ENCODE measurements at places on chromosomes 12 and 14.

GRCh38 chr12:73452672-73453469 is 1084.8 kb upstream of the ATXN7L3B start:
- DNase-seq = no peak

- DNase-seq = no peak
These were observed 393.5 kb downstream of the PCNX1 start for GRCh38 chr14:71300566-71301330.

GRCh38 chr14:39957987-39958386 is 525.8 kb upstream of the FBXO33 start:
- no peak for DNase-seq

- no peak for DNase-seq
These were observed 67.3 kb upstream of the EGLN3 start for GRCh38 chr14:34018125-34018524.

DNA sequence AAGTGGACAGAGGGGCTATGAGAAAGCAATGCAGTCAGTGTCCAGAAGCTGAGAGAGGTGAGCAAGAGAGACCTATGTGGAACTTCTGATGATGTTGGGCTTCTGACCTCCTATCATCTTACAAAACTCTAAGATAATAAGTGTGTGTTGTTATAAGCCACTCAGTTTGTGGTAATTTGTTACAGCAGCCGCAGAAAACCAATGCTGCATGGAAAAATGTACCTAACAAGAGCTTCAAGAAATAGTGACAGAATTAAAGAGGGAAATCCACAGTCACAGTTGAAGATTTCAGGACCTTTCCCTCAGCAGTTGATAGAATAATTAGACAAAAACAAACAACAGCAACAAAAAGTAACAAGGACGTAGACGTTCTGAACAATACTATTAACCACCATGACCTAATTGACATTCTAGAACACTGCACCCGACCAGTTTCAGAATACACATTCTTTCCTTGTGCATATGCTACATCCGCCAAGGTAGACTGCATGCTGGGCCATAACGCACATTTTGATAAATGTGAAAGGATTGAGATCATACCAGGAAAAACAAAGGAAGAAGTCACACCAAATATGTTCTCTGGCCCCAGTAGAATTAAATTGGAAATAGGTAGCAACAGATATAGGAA is 1.8 kb upstream of the EVL start:
- no peak for DNase-seq

GRCh38 chr14:65805113-65805473 is 392.6 kb downstream of the FUT8 start:
- no peak for DNase-seq

DNA sequence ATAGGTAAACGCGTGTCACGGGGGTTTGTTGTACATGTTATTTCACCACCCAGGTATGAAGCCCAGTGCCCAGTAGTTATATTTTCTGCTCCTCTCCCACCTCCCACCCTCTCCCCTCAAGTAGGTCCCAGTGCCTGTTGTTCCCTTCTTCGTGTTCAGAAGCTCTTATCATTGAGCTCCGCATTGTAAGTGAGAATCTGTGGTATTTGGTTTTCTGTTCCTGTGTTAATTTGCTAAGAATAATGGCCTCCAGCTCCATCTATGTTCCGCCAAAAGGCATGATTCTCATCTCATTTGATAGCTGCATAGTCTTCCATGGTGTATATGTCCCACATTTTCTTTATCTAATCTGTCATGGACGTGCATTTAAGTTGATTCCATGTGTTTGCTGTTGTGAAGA is 6.9 kb upstream of the GPRC5D start:
- DNase-seq = no peak

DNA sequence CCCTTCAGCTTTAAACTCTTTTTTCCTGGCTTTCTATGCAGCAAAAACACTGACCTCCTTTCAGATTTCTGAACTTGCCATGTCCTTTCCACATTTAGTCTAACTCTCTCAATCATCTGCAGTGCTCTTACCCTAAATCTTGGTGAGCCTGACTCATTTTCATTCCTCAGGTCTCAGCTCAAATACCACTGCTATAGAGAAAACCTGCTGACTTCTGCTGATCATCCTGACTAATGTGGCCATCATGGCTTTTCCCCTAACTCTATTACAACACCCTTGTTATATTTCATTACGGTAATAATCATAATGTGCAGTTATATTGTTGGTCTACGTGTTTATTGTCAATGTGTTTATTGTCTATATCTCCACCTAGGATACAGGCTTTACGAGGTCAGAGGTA is 207.3 kb upstream of the OR4E1 start:
- DNase-seq = no peak

GRCh38 chr12:16454481-16454880 is 107.0 kb downstream of the MGST1 start:
- DNase-seq = no peak

DNA sequence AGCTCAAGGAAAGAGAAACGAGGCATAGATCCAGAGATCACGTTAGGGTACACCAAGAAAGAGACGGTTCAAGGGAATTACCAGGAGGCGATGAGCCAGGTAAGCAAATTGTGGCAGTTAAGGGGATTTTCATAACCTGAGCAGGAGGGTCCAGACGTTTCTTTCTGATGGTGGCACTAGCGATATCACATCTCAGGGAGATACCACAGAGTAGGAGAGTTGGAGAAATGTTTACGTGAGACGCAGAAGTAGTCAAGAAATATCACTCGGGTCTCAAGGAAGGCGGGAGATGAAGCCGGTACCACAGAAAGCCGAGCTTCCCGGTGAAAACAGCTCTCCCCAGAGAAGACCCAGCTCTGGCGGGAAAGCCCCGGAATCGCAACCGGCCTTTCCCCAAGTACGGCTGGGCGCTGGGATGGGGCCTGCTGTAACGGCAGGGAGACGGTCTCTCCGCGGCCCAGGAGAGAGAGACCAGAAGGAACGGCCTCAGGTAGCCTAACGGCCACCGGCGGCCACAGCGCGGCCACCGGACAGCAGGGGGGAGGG is 485 bp downstream of the SENP1 start:
- DNase-seq = no peak

DNA sequence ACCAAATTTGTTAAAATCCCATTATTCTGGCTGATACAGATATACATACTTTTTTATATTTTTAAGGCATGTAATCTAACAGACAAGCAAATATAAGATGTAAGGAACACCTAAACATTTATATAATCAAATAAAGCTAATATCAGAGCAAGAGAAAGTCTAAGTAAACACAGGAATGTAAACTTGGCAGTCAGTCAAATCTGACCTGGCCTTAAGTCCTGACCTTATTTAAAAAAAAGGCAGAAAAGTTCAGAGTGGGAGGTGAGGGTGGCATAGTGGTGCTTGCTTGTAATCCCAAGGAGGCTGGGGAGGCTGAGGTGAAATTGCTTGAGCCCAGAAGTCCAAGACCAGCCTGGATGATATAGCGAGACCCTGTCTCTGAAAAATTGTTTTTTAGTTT is 152.6 kb downstream of the DERA start:
- DNase-seq = no peak

DNA sequence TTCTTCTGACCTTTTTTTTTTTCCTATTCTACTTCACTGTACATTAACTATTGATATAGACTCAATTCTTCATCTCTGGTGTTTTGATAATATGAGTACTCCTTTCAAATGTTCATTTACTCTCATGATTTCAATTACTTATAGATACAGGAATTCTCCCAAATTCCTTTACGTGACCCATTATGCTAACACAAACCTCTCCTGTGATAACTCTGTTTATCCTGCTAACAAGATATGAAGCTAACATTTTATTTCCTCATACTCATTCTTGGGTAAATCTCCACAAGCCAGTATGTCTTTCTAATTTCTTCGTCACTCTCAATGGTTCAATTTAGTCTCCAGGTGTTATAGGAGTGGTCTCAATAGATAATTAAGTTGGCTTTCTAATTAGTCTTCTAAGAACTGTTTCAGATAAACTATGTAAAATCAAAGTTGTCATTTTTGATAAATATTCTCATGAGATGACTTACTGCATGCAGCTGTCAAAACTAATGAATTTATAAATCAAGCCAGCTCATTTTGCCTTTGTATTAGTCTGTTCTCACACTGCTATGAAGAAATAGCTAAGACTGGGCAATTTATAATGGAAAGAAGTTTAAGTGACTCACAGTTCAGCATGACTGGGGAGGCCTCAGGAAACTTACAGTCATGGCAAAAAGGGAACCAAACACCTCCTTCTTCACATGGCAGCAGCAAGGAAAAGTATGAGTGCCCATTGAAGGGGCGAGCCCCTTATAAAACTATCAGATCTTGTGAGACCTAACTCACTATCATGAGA is 130.6 kb upstream of the MYF6 start:
- DNase-seq = no peak

- no peak for DNase-seq
These were observed 4.3 kb downstream of the CCND2 start for GRCh38 chr12:4277857-4278256.

GRCh38 chr12:5384015-5384414 is 47.9 kb upstream of the NTF3 start:
- DNase-seq = no peak

GRCh38 chr12:46160981-46161690 is 107.7 kb downstream of the SLC38A1 start:
- no peak for DNase-seq

DNA sequence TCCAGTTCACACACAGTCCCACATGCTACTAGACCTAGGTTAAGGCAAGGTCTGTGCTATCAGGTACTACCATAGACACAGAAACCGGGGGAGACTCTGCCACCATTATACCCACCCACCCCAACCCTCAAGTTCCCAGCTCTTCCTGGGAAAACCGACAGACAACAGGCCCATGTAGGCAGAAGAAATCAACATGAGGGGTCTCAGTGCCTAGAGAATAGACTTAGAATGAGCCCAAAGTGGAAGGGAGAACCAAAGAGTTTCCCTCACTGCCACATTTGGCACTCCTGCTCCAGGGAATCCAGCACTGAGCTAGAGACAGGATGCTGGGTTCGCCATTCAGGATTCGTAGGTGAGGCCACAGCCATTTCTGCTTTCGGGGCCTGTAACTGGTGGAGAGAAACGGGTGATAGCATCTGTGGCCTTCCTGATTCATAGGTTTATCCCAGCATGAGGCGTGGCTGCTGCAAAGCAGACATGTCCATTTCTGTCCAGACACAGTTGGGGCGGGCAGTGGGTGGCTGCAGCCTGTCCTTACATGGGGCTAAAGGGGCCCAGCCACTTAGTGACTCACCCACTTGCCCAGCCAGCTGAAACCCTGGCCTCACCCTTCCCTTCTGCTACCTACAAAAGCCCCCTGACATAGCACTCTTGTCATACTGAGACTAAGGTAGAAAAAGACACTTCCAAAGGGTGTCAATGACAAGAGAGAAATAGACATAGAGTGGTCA is 69.4 kb downstream of the IRF2BPL start:
- peak; percentile 76 for DNase-seq

DNA sequence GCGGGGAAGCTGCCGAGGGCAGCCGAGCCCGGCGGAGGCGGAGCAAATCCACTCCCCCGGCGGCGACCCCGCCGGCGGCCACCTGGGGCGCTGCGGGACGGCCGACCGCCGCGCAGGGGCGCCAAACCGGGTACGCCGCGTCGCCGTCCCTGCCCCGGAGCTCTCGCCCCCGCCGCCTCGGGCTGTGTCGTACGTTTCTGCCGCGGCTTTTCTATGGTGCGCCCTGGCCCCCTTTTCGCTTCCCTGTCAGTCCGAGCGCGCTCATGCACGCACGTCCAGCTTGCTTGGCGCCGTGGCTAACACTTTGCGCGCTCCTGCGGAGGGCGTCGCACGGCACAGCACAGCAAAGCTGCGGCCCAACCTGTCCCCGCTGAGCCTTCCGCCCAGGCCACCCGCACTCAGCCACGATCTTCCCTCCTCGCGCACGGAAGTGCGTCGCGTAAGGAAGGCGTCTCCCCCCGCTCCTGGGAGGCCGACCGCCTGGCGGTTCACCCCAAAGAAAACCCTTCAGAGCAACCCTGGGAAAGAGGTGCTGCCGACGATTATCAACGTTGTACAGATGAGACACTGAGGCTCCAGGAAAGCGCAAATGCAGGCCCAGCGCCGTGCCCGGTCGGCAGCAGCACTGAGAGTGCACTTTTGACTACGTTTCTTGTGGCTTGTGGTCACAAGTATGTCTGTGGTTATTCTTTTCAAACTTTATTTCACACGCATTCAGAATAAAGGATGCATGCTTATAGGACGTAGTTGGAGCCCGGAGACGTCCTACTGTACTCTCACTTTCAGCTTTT is at the start of gene HECTD1:
HECTD1 (minus strand) TSS at position 39 of the 791 bp plus-strand sequence. CDS start 1,857 bp downstream, outside the sequence.
- peak; percentile 94 for DNase-seq

DNA sequence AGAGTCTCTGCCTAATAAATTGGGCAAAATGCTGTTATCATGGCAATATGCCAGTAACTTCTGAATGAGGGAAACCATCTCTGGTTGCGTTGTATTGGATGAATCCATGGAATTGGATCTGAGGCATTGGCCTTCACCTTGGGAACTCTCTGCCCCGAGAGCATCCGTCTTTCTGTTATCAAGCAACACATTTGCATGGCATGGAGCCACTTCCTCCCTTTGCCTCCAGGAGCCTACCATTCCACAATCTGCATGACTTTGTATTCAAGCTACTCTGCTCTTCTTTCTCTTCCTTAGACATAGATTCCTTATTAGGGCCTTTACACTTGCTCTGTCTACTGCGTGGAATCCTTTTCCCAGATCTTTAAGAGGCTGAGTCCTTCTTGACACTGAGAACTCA is 57.2 kb downstream of the RIC8B start:
- no peak for DNase-seq

DNA sequence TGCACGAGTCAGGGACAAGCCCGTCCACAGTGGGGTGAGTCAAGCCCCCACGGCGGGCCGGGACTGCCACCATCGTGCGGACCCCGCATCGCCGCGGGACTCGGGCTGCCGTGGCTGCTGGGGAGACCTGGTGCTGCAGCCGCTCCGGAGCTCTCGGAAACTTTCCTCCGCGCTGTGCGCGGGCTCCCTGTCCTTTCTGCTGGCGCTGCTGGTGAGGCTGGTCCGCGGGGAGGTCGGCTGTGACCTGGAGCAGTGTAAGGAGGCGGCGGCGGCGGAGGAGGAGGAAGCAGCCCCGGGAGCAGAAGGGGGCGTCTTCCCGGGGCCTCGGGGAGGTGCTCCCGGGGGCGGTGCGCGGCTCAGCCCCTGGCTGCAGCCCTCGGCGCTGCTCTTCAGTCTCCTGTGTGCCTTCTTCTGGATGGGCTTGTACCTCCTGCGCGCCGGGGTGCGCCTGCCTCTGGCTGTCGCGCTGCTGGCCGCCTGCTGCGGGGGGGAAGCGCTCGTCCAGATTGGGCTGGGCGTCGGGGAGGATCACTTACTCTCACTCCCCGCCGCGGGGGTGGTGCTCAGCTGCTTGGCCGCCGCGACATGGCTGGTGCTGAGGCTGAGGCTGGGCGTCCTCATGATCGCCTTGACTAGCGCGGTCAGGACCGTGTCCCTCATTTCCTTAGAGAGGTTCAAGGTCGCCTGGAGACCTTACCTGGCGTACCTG is 1.1 kb downstream of the PDE3A start:
- DNase-seq = peak; percentile 75

GRCh38 chr14:76962303-76962660 is 66.2 kb downstream of the IRF2BPL start:
- DNase-seq = no peak

GRCh38 chr12:40178701-40179100 is 46.1 kb upstream of the LRRK2 start:
- DNase-seq = no peak

- no peak for DNase-seq
These were observed 152.2 kb upstream of the RASSF8 start for GRCh38 chr12:25806271-25806670.
